Activated CD8-positive, alpha-beta memory T cell treated with anti-CD3 and anti-CD28 coated beads for 1 hour (primary cell): ENCODE measurements at places on chromosomes 6 and 20.

- DNase-seq: no peak
These were observed 75.8 kb downstream of the SMLR1 start for GRCh38 chr6:130903007-130903406.

- DNase-seq: no peak
These were observed 20.6 kb downstream of the MMP24OS start for GRCh38 chr20:35257175-35257909.

DNA sequence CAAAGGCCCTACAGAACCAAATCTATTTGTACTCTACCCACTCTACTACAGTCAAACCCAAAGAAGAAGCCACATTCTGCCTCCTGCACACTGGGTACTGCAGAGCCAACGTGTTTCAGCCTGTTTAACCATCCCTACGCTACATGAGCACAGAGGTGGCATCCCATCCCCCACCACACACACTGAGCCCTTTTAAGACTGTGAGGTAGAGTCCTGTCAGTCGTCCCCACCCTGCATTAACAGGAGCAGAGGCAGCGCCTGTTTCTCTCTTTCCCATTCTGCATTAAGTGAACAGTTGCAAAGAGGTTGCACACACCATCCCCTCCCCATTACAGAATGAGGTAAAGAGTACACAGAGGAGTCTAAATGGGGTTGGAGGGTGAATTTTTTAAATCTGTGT lies 5.2 kb upstream of the RSPH4A start:
- DNase-seq: no peak

DNA sequence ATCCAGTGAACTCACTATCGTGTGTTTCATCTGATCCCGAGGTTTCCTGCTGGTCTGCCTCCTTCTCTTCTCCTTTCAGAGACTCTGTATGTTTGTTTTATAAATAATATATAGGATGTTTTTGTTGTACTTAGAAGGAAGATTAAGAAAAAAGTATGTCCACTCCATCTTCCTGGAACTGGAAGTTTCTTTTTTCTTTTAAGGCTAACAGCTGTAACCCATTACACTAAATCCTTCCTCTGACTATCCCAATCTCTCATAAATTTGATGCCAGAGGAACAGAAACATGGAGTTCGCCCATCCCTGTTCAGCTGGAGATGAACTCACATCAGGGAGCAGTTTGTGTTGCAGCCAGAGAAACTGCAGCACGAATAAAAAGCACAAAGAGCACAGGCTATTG lies 20.7 kb downstream of the RIPK1 start:
- no peak for DNase-seq

DNA sequence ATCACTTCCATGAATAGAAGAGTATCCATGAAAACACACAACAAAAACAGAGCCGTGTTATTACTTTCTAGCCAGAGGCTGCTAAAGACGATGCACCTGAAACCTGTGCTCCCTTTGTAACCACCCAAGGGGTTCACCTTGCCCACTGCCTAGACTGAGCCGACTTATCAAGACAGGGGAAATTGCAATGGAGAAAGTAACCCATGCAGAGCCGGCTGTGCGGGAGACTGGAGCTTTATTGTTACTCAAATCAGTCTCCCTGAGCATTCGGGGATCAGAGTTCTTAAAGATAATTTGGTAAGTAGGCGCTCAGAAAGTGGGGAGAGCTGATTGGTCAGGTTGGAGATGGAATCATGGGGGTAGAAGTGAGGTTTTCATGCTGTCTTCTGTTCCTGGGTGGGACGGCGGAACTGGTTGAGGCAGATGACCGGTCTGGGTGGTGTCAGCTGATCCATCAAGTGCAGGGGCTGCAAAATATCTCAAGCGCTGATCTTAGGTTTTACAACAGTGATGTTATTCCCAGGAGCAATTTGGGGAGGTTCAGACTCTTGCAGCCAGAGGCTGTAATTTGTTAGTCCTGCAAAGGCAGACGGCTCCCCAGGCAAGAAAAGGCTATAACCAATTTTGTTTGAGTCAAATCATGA lies 366.6 kb downstream of the PREX1 start:
- DNase-seq: no peak

GRCh38 chr6:137162692-137163306 lies 10.6 kb downstream of the IL22RA2 start:
- no peak for DNase-seq

DNA sequence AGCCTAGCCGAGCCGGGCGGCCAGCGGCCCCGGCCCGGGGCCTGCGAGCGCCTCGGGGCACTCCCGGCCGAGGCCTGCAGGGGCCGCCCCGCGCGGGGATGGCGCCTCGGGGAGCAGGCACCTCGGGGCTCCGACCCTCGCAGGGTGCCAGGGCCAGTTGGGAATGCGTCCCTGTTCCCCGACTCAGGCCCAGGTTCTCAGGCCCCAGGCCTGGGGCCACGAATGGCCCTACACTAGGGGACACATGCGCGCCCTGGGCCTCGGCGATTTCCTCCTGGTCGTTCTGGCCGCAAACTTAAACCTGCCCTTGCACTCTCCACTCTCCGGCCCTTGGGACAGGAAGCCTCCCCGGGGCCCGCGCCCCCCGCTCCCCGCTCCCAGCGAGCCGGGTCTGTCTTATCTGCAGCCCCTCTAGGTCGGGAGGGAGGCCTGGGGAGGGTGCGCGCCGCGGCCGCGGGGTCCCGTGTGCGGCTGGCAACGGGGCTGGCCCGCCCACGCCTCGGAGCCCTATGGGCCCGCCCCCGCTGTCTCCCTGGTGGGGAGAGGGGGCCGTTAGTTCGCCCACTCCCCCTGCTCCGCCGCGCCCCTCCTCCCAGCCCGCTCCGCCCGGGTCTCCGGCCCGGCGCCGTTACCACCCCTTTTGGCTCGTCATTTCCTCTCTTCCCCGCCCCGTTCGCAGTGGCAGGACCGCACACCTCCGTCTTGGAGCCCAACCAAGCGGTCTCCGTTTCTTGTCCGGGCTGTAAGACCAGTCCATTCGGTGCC lies 611 bp downstream of the NFYA start:
- peak; percentile 38 for DNase-seq

- DNase-seq: no peak
These were observed 63.9 kb upstream of the IFNGR1 start for GRCh38 chr6:137283080-137283479.

DNA sequence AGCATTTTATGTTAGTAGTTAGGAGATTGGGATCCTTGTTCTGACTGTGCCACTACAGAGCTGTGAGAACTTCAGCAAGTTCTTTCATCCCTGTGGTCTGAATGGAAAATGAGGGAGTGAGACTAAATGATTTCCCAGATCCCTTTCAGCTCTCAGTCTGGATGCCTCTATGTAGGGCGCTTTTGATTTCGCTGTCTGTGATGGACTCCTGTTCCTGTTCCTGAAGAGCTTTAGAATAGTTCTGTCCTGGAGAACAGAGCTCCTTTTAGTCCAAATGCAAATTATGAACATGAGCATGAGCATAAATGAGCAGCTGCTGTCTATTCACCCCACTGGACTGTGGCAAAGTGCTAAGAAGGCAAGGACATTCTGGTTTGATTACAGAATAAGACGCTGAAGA lies 61.4 kb upstream of the NT5E start:
- no peak for DNase-seq

DNA sequence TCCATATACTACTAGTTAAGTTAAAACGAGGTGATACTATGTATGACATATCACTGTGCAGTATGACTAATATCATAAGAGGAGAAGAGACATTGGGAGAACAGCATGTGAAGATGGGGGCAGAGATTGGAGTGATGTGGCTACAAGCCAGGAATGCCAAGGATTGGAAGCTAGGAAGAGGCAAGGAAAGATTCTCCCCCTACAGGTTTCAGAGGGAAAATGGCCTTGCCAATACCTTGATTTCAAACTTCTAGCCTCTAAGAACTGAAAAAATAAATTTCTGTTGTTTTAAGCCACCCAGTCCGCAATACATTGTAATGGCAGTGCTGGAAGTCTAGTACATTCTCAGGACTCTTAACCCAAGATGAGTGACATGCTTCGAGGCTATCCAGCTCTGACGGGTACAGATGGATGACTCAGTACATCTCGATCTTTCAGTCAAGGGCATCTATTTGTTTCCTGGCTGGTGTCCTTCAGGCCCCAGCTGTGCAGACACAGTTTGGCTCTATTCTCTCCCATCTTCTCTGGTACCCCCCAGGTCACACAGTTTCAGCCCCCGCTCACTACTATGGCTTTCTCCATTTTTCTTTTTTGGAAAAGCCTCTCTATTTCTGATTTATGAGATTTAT lies 55.5 kb upstream of the THEMIS start:
- DNase-seq: no peak

- no peak for DNase-seq
These were observed 127.1 kb downstream of the JARID2 start for GRCh38 chr6:15372932-15373331.

GRCh38 chr20:21156266-21156665 lies 30.4 kb downstream of the KIZ start:
- DNase-seq: no peak

DNA sequence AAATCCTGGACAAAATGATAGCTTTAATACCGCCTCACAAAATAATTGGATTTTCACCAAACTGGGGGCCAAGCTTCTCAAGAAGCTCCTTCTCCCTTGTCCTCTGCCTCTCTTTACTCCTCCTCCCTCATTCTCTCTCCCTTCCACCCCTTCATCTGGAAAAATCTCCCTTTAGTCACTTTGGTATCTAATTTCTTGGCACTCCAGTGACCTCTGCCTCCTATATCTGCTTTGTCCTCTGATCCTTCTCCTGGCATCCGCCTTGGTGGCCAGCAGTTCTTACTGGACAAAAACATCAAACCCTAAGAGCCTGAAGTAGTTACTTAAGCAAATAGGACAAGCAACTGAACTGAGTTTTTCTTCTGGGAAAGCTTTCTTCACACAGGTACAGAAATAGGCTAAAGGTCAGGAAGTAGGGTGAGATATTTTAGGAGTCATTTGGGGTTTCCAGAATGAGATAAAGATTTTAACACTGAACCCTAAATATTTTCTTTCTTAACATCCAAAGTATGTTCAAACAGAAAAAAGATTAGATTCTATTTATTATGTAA lies 220.7 kb downstream of the ARHGAP18 start:
- no peak for DNase-seq

DNA sequence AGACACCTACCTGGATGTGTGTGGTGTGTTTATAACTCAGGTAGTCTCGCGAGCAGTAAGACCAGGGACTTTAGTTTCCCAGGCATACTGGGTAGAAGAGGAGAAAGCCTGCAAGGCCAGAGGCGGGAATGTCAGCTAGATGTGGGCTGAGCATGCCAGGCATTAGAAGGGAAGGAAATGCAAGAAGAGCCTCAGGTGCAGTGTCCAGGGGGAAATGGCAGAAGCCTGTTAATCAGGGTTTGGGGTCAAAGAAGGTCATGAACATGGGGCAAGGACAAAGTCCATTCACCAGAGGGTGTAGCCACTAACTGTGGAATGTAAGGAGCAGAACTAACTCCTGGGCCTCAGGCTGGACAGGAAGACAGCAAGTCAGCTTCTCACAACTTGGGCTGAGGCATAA lies 305.0 kb downstream of the SMOC2 start:
- DNase-seq: no peak

DNA sequence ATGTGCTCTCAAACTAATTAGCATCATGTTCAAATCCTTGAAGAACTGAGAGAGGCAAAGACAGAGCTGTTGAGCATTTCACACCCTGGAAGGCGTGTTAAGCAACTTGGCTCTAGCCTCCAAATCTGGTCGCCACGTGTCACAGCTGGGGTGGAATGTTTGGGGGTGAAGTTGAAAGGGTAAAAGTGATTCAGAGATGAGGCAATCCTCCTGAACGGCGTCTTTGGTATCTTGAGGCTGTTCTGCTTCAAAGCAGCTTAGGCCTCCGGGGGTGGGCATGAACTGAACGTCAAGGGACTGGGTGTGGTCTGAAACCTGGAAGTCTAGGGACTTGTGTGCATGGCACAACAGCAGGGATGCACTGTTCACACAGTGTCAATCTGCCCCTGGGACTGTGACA lies 62.3 kb downstream of the TRAM2 start:
- DNase-seq: no peak

DNA sequence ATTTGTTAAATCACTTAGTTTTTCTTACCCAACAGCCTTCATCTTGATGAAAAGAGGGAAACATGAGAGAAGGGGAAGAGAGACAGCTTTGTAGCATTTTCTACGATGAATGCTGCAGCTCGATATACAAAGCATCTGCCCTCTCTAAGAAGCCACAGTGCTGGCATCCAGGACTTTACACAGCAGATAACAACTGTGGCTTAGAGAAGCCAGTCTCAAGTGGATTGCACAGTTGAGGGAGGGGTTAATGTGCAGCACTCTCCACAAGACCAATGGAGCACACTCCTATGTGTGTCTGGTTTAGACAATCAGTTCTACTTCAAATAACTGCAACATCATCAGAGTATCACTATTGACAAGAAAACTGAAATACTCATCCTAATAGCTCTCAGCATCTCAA lies 5.8 kb downstream of the C6orf120 start:
- no peak for DNase-seq

DNA sequence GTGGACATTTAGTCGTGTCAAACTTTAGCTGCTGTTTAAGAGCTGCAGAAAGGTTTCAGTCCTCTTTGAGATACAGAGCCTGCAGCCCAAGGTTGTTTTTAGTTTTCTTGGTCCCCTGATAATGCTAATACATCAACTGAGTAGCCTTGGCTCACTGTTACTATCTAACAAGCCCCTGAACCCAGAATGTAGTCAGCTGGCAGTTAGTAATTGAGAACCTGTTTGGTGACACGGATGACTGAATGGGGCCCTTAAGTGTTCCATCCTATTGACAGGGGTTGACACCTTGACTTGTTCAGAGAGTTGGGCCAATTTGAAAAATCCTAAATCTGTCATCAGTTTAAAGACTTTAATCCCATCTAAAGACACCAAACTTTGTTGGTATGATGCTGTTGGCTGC lies 2.8 kb downstream of the RTN4IP1 start:
- DNase-seq: no peak

- no peak for DNase-seq
These were observed 3.7 kb upstream of the NEDD9 start for GRCh38 chr6:11236076-11236750.

DNA sequence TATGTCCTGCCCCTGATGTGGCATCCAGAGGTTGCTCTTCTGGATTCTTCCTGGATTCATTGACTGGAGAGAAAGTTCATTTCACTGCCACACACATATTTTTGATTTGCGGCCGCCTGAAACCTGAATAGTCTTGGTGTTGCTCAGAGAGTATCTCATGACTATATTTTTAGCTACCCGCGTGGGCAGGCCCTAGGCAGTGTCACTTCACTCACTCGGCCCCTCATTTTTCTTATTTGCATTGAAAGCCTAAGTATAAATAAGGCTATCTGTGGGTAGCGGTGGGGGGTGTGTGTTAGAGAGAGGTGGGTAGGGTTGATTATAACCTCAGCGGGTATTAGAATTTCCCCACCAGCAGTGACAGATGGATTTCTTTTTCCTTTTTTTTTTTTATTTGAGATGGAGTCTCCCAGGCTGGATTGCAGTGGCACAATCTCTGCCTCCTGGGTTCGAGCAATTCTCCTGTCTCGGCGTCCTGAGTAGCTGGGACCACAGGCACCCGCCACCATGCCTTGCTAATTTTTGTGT lies 113.5 kb downstream of the JARID2 start:
- DNase-seq: no peak
